ENCODE measurements at places on chromosomes 6 and 20.

DNA sequence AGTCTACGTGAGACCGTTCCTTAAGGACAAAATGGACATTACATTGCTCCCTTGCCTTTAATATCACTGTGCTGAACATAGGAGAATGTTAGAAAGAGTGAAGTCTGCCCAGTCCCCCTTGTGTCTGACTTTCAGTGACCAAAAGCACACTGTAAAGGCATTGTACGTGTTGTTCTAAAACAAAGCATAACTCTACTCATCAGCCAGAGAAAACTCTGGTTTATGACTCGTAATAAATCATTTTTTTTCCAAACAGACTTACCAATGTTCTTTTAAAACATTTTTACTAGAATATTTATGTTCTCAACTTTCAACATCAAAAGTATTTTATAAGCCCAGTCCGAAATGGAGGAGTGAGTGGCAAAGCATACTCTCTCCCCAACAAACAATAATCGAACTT, 262.5 kb downstream of the GJA1 start:
- no peak for DNase-seq

- no peak for DNase-seq
Observed at GRCh38 chr6:145882121-145882531, 67.5 kb upstream of the FBXO30 start.

- DNase-seq = peak; percentile 73
Observed at GRCh38 chr6:165110860-165111259, 198.5 kb downstream of the C6orf118 start.

GRCh38 chr6:128597004-128597403, 76.6 kb upstream of the PTPRK start:
- no peak for DNase-seq
